ENCODE measurements at places on chromosomes 7 and 10. TPM values are rescaled to one million over a fixed set of nuclear protein-coding genes. Genes with fewer than 3 reads are reported as not detected.

- peak; percentile 70 for DNase-seq
These were observed 38.9 kb downstream of the DNAJB12 start for GRCh38 chr10:72315611-72316385.

- no peak for DNase-seq
These were observed 172.3 kb downstream of the KCND2 start for GRCh38 chr7:120445276-120445675.

DNA sequence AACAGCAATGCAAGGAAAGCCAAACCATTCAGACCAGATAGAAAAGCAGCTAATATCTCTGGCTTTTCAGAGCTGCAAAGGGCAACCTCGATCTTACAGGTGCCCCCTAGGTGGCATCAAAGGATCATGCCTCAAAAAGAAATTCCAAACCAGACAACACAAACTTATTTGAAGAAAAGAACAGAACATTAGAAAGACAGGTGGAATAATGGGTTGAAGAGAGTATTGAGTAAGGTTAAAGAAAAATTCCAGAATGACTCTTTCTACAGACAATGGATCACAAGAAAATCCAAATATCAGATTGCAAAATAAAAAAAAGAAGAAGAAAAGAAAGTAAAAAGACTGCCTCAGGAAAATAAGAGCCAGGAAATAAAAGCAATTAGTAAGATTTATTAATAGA lies 213.7 kb downstream of the ELMO1 start:
- DNase-seq: no peak

Gene PIP
- not detected for total RNA-seq

Measured in left ventricle myocardium superior (tissue), 1 donor.